ENCODE measurements at places on chromosomes 6 and 20. TPM values are rescaled to one million over a fixed set of nuclear protein-coding genes. Genes with fewer than 3 reads are reported as not detected.

Gene TMX4
- 7.5 TPM for total RNA-seq

Gene PKIB
- 170 TPM for total RNA-seq

Gene DEFB114
- not detected for total RNA-seq

Gene SLC22A7
- total RNA-seq, result not detected
